ENCODE measurements at places on chromosomes 16 and 17. TPM values are rescaled to one million over a fixed set of nuclear protein-coding genes. Genes with fewer than 3 reads are reported as not detected.

RNU2-1 gene
- not detected for total RNA-seq

DNA sequence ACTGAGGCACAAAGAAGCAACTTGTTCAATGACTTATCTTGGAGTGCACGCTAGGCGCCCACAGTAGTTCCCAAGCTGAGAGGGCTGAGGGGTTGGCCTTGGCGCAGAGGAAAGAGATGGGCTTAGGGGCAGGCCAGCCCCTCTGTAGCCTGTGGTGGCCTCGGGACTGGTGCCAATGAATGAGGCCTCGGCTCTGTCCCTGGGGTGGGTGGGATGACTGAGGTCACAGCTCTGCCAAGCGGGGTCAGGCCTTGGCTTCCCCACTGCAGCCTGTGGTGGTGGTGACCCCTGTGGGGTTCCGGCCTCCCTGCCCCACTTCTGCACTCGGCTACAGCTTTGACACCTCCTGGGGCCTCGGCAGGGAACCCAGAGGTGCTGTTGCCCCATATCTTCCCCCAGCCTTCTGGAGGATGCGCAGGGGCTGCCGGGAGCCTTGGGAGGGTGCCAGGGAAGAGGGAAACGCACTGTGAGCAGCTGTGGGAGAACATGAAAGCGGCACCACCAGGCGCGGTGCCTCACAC lies 46.0 kb downstream of the BEAN1 start:
- no peak for DNase-seq

GRCh38 chr16:28597692-28598261 lies 927 bp upstream of the SULT1A2 start:
- DNase-seq: no peak

DNA sequence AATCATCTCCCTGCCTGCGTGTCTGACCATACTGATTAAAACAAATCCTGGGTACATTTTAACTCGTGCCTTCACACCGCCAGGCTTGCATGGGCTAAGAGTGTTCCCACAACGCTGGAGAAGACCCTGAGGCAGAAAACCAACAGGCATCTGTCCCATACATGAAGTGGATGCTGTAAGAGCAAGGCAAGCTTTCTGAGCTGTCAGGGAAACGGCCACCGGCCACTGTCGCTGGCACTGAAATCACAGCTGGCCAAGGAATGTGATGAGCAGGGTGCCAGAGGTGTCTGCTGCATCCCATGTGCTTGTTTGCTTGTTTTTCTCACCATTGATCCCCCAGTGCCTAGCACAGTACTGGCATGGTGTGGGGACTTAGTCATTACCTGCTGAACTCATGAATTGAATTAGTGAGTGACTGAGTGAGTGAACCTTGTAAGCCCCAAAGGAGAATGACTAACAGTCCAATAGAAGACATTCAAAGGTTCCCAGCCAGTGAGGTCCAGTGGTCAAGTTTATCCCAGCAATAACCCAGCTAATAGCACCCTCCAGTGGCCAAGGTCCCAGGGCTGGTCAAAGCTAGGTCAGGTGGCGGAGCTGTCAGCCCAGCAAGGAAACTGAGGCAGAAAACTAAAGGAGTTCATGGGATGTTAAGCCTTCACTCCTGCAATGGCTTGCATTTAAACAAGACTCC lies 92.7 kb upstream of the CDH5 start:
- DNase-seq: peak; percentile 69

GRCh38 chr16:81744911-81745310 lies 34.2 kb upstream of the PLCG2 start:
- no peak for DNase-seq
